NCI-H1930 (cell line): ENCODE measurements at places on chromosomes 4 and X.

DNA sequence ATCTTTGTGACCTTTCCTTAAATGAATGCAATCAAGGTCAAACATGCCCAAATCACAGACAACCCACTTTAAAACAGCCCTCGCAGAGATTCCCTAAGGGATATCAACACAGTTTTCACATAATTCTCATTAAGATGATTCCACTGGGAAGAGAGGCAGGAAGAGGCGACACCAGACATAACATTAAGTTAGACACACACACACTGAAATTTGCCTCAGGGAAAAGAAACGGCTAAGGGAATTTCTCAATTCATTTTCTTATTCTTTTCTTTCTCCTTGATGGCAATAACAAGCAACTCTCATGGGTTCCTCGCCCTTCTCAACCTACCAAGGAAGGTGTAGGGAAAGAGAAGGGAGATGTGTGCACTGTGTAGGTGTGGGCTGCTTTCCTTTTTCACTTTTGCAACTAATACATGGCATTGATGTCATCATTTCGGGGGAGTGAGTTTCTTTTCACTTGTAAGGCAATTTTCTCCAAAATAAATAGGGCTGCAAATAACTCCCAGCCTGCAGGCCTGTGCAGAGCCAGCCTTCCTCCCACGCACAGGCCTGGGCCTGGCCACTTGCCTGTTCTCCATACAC lies 41.4 kb downstream of the SOD3 start:
- DNase-seq = no peak

DNA sequence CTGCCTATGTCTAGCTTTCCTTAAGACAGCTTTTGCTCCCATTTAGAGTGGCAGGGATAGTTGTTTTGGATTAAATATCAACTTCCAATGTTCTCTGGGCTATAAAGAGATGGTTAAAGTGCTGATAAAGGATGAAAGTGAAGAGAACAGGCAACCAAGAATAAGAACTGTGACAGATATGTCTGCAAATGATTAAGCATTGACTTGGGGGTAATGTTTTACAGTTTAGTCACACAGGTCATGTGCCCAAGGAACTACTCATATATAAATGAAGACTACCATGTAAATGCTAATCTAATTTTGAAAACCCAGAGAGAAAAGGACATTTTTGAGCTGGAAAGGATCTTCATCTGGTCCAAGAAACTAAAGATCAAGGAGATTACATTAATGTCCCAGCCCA lies 42.1 kb downstream of the RBMX2 start:
- no peak for DNase-seq

DNA sequence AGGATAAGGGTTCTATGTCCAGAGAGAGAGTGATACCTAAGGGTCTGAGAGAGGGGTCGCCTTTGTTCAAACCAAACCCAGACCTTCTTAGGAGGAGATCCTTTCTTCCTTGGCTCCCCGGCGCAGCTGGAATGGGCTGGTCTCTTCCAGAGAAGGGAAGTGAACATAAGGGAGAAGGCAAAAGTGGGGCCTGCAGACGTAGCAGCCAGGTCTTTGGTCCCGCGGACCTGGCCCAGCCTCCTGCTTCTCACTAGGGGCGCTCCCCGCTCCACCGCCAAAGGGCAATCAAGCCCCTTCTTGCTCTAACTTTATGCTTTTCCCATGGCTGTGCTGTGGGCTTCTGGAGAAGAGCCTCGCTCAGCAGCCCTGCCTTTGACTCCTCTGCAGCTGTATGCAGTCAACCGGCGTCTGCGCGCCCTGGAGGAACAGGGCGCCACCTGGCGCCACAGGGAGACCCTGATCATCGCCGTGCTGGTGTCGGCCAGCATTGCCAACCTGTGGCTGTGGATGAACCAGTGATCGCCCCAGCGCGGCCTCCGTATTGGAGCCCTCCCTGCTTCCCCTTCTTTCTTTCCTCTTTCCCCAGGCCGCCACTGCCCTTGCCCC lies 6.5 kb downstream of the FATE1 start:
- DNase-seq = no peak

DNA sequence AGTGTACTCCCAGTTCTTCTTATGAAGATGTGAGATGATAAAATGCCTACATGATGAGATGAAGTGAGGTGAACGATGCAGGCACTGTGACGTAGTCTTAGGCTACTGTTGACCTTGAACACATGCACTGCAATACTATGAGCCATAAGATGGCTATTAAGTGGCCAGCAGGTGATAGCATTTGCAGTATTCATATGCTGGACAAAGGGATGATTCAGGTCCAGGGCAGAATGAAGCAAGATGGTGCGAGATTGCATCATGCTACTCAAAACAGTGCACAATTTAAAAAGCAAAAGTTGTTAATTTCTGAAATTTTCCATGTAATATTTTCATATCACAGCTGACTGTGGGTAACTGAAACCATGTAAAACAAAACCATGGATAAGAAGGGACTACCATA lies 781.4 kb downstream of the PCDH18 start:
- peak; percentile 6 for DNase-seq

GRCh38 chr4:3486541-3487540 lies 23.7 kb downstream of the DOK7 start:
- no peak for DNase-seq

- DNase-seq = no peak
Observed at GRCh38 chr4:107120661-107121060, 84.5 kb upstream of the DKK2 start.

DNA sequence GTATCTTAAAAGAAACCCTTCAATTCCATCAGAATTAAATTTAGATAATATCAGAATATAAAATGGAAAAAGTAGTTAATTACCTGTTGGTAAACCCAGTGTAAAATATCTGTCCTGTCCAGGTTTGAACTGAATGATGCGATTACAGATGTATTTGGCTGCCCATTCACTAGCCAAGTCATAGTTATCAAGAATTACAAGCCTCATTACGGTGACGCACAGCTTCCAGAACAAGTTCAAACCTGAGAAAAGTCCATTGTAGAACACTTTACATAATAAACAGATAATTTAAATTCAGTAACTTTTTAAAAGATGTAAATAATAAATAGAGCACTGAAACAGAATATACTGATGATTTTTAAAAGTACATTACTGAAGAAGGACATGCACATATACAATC lies 4.4 kb downstream of the GNPDA2 start:
- DNase-seq = no peak

DNA sequence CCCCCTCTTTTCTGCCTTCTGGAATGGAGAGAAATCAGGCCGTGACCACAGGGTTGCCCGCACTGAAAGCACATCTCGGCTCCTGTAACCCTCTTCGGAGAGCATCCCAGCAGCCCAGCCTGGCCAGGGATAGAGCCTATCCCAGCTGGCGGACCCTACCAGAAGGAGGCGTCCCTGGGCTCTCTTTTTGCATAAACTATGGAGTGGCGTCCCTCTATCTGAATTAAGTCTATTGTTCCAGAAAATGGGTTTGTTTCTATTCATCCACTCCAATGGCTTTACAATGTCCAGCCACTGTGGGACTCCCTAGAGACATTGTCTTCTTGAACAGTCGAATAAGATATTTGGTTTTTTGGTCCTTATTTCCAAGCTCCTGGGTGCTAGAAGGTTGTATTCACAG lies 689 bp upstream of the NHSL2 start:
- no peak for DNase-seq

GRCh38 chrX:20529301-20529700 lies 262.6 kb upstream of the RPS6KA3 start:
- no peak for DNase-seq
